ENCODE measurements at places on chromosomes 6 and 20. TPM values are rescaled to one million over a fixed set of nuclear protein-coding genes. Genes with fewer than 3 reads are reported as not detected.

TAF4 gene
- total RNA-seq: 11.6 TPM

NINL gene
- 10.7 TPM for total RNA-seq

SYTL3 gene
- total RNA-seq: 11.7 TPM

NRSN2 gene
- 14.5 TPM for total RNA-seq

CALHM6 gene
- total RNA-seq: 1.4 TPM

TDRD6 gene
- total RNA-seq: 0.32 TPM

SEL1L2 gene
- total RNA-seq: 0.43 TPM

DNA sequence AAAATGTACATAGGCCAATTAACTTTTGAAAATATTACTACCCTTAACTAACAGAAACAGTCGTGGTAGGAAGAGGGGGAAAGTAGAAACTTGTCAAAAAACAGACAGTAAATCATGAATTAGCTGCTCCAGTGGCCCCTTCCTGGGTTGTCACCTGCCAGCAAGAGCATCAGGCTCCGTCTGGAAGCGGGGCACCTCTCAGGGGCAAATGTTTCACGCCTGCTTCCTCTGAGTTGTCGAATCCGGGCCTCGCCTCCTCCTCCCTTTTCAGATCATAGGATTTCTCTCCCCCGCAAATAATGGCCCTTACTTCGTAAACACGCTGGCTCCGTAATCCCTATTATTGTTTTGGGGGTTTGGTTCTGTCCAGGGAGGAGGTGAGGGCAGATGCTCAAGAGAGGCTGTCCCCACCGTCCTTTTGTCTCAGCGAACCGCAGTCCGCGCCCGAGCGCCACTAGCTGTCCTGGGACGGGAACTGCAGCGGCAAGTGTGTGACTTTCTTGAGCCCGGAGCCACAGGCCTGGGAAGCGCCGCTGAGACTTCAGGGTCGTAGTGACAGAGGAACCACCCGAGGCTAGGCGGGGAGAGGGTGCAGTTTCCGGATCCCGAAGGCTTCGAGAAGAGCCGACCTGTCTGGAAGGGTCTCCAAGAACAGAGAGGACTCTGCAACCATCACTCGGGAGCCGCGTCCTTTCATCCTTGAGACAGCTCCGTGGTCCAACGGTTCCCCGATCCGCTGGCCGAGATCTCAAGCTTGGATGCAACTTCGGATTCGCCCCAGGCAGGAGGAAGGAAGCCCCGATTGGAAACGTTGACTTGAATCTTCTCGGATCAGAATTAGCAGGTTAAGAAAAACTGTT lies 214.5 kb upstream of the ZNF184 start:
- peak; percentile 68 for DNase-seq

DNA sequence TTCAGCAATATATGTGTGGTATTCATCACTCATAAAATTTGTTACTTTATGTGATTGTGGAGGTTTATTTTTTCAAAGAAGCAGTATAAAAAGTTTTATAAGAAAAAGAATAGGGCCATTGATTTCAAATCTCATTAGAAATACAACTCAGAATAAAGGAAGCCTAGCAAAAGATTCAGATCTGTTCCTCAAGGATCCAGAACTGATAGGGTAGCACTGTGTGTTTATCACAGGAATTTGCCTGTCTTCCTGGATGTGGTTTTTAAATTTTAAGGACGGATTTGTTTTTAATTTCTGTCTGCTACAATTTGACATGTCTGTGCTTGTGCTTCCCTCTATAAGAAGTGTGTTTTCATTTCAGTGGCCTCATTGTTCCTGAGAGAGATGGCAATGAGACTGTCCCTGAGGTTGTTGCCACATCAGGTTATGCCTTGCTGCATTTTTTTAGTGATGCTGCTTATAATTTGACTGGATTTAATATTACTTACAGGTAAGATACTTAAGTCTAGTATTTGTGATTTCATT lies 74.6 kb downstream of the ATRN start:
- DNase-seq: no peak

DNA sequence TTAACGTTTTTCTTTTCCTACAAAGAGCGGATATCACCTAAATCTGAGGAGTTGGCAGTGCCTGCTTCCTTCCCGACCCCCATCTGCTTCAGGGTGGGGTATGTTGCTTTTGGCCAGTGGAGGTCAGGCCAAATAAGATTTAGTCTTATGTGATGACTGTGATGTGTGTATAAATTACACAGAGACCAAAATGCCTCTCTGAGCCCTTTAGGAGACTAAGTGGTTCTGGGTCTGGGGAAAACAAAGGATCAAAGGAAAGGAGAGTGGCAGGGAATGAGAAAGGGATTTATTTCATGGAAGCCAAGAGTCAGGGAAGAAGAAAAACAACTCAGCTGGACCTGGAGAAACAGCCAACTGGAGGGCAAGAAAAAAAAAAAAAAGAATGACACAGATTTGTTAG lies 39.1 kb upstream of the TBC1D7 start:
- DNase-seq: no peak

DNA sequence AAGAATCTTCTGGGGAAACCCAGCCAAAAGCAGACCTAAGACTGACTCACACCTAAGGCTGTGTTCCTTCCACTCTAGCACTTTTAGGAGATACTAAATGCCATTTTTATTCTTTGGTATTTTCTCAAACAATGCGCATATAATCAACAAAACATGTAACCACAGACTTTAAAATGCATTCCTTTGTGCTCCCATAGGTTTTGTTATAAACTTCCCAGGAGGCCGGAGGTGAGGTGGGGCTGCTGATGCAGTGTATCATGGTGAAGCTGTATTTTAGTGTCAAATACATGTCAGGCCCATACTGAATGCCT lies 155.2 kb downstream of the BTBD3 start:
- no peak for DNase-seq

DNA sequence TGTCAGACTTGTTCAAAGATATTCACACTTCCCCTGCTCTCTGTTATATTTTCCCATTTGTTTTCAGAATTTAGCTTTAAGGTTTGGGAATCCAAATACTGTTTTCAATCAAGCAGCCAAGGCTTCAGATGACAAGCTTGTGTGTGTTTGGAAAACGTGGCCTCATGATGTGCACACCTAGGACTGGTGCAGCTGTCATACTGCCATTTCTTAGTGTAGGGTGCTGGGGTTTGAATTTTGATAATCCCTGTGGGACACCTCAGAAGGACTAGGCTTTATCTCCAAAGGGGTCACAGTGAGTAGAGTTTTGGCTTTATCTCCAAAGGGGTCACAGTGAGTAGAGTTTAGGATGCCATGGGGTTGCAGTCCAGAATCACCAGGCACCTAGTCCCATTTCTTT lies 65.3 kb upstream of the JAG1 start:
- DNase-seq: no peak

GRCh38 chr6:33630014-33630413 lies 8.9 kb downstream of the ITPR3 start:
- DNase-seq: no peak

- no peak for DNase-seq
Measured at GRCh38 chr20:14214046-14214445, 123.4 kb downstream of the FLRT3 start.

GRCh38 chr6:136412410-136412809 lies 122.8 kb upstream of the BCLAF1 start:
- DNase-seq: no peak

- DNase-seq: no peak
Measured at GRCh38 chr6:36492621-36493020, 49.8 kb downstream of the KCTD20 start.

GRCh38 chr20:22428051-22428450 lies 156.3 kb downstream of the FOXA2 start:
- DNase-seq: no peak

GRCh38 chr20:41635158-41635557 lies 17.0 kb upstream of the CHD6 start:
- no peak for DNase-seq

GRCh38 chr6:169763308-169763707 lies 11.9 kb downstream of the ERMARD start:
- peak; percentile 69 for DNase-seq

GRCh38 chr20:32589769-32590168 lies 4.6 kb upstream of the NOL4L start:
- no peak for DNase-seq

DNA sequence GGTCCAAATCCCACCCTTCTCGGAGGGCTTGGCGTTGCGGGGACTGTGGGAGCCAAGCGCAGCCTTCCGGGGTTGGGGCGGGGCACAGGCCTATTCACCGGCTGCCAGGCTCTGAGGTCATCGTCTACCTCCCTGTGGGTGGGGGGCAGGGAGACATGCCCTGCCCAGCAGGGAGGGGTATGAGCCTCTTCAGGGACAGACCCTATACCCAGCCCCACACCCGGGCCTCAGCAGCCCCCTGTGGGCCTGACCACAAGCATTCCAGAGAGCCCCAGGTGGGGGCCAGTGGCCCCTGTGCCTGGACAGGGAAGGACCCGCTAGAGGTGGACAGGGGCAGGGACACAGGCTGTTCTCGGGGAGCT lies 11.6 kb downstream of the LAMA5 start:
- DNase-seq: peak; percentile 69

Measured in Right ventricle myocardium superior (tissue), 1 donor.